Activated T-cell treated with anti-CD3 and anti-CD28 coated beads for 48 hours (primary cell): ENCODE measurements at places on chromosomes 5 and 9.

DNA sequence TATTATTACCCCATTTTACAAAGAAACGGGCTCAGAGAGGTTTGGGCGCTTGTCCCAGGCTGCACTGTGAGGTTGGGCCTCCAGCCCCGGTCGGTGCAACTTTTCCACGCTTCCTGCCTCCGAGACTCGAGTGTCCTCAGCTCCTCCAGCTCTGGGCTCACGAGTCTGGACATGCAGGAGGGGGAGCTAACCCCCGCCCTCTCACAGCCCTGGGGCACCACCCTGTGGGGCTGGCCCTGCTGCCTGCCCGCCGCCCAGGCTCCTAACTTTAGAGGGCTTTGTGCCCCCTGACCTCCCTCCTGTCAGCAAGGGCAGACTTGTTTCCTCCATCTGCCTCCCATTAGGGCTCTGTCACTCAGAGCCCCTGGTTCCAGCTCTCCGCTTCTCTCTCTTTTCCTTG, 4.3 kb upstream of the ASB6 start:
- DNase-seq: no peak

- no peak for DNase-seq
Observed at GRCh38 chr9:108156270-108156998, 666.9 kb upstream of the KLF4 start.

GRCh38 chr9:107816561-107817021, 327.0 kb upstream of the KLF4 start:
- no peak for DNase-seq

GRCh38 chr5:761854-762710, 22.4 kb downstream of the ZDHHC11B start:
- DNase-seq: no peak

GRCh38 chr9:86978922-86979474, 31.7 kb upstream of the GAS1 start:
- DNase-seq: no peak

DNA sequence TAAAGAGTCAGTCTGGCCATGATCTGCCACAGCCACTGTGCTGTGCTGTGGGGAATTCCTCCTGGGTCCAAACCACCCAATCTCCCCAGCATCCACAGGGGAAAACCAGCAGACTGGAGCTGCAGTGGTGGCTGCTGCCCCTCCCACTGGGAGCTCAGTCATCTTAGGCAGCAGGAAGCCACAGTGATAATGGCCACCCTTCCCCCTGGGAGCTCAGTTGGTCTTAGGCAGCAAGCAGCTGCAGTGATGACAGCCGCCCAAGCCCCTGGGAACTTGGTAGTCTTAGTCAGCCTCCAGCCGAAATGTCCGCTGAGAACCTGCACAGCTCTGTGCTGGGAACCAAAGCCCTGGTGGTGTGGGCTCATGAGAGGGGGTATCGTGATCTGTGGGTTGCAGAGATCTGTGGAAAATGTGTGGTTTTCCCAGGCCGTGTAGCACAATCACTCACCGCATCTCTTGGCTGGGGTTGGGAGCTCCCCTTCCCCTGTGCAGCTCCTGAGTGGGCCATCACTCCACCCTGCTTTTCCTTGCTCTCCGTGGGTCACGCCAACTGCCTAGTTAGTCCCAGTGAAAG, 38.4 kb upstream of the SMIM15 start:
- DNase-seq: no peak

GRCh38 chr5:38827525-38827924, 18.3 kb upstream of the OSMR start:
- no peak for DNase-seq

DNA sequence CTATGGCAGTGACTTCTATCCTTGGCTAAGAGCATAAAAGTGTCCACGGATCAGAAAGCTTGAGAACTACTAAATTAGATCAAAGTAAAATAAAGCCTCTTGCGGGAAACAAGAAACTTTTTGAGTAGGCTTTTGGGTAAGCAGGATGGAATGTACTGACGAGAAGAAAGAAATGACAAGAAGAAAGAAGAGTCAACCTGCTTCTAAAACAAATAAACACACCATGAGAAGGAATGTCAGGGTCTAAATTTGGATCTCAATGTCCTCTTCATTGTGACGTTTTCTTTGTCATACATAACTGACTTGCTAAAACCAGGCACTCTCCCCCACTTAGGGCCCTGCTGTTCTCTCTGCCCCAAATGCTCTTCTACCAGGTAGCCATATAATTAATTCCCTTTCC, 290.1 kb upstream of the PTGER4 start:
- no peak for DNase-seq

- DNase-seq: no peak
Observed at GRCh38 chr5:6753851-6754250, 40.6 kb downstream of the TENT4A start.

- DNase-seq: no peak
Observed at GRCh38 chr9:89941875-89942274, 337.1 kb downstream of the GADD45G start.

- no peak for DNase-seq
Observed at GRCh38 chr5:176550275-176550831, 1.2 kb downstream of the CDHR2 start.

DNA sequence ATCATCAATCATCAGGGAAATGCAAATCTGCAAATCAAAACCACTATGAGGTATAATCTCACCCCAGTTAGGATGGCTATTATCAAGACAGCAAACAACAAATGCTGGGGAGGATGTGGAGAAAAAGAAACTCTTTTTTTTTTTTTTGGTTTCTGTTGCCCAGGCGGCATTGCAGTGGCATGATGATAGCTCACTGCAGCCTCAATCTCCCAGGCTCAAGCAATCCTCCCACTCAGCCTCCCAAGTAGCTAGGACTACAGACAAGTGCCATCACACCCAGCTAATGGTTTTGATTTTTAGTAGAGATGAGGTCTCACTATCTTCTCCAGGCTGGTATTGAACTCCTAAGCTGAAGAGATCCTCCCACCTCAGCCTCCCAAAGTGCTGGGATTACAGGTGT, 5.4 kb upstream of the CNTRL start:
- no peak for DNase-seq

DNA sequence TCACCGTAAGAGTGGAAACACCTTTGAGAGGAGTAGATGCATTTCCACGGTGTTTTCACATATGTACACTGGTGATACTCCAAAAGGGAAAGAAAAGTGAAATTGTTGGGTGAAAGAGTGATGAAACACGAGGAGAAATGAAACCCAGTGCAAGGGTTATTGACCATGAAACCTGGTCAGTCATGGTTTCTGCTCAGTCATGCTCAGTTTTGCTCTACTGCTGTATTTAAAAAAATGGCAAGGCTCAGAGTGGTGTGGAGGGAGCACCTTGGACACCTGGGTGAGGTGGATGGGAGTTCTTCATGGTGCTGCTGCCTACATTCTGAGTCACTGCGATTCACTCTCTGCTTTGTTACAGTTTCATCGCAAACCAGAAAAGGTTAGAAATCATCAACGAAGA, 32.3 kb downstream of the NTRK2 start:
- DNase-seq: no peak

DNA sequence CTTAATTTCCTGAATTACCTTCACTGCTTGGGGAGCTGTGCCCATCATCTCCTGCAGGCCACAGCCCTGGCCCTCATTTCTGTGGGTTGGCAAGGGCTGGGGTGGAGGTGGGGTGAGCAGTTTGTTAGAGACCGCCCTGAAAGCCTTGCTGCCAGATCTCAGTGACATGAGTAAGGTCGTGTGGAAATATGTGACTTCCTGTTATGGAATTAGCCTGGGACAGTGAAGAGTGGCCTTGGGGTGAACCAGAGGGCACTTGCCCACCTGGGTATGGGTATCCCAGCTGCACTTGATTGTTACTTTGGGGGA, 2.5 kb upstream of the HNRNPAB start:
- DNase-seq: no peak

DNA sequence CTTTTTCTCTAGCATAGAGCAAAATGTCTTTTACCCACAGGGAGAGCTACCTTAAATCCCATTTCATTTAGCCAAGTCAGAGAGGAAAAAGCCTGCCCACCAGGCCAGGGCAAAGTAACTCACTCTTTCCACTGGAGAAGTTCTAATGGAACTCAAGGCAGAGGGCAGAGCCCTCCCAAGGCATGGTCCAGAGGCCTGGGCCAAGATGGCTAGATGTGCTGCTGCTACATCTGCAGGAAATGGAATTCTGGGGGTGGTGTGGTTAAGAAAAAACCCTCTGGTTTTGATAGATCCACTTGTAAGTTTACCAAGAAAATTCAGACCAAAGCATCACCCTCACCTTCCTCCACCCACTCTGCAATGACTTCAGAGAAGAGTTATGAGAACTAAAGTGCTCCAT, 37.3 kb downstream of the CSF2 start:
- no peak for DNase-seq

DNA sequence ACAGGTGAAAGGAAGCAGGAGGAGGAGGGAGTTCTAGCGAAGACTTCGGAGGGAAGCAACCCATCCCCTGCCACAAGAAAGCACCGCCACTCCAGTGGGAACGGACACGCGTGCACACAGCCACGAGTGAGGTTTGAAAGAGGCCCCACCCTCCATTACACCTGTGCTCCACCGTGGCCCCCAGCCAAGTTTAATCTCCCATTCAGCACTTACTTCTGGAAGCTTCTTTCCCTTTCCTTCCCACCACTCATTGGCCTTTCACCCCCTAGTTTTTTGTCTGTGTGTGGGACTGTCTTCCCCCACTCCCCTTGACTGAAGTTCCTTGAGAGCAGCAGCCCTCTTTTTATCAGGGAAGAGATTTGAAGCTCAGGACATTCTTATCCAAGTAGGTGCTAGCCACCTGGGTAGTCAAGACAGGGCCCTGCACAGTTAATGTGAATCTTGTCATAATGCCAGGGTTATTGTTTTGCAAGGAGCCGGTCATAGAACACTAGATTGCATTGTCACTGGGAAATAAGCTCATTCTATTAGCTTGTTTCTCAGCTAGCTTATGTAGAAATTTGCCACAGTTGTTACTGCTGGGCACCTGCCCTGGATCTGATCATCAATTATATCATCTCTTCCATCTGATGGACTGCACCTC, 256.0 kb downstream of the DOCK8 start:
- no peak for DNase-seq

GRCh38 chr5:138466125-138466899, 1.0 kb downstream of the EGR1 start:
- no peak for DNase-seq

DNA sequence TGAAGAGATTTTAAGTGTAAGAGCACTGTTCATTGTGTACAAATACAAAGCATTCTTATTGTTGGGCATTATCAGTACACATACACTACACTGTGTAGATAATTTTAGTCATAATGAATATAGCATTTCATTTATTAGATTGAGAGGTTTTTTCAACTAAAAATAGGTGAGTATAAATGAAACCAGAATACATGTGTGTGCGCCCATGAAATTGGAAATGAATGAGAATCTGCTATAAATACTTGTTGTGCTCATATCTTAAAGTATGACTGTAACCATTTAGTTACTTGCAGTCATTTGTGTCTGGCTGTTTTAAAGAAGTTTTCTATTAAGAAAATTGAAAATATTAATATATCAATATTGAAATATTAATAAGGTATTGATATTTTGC, 189.0 kb upstream of the MEF2C start:
- no peak for DNase-seq

GRCh38 chr5:125501396-125501795, 755.0 kb upstream of the ZNF608 start:
- DNase-seq: no peak

DNA sequence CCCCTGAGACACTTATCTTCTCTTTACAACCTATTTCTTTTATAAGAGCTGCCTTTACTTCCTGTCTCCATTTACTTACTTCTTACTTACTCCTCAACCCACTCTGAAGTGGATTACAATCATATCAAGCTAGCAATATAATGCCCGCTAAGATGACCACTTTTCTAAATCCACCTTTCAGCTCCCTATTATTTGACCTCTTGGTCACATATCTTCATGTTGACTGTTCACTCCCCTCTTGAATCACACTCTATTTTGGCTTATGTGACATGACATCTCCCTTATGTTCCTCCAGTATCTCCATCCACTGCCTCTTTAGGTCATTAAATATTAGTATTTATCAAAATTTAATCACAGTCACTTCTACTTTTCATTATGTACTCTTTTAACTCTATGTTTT, 255.3 kb upstream of the TRPC7 start:
- DNase-seq: no peak

- no peak for DNase-seq
Observed at GRCh38 chr5:81779125-81779915, 28.4 kb upstream of the SSBP2 start.

- no peak for DNase-seq
Observed at GRCh38 chr5:67576112-67576511, 379.5 kb upstream of the CD180 start.

DNA sequence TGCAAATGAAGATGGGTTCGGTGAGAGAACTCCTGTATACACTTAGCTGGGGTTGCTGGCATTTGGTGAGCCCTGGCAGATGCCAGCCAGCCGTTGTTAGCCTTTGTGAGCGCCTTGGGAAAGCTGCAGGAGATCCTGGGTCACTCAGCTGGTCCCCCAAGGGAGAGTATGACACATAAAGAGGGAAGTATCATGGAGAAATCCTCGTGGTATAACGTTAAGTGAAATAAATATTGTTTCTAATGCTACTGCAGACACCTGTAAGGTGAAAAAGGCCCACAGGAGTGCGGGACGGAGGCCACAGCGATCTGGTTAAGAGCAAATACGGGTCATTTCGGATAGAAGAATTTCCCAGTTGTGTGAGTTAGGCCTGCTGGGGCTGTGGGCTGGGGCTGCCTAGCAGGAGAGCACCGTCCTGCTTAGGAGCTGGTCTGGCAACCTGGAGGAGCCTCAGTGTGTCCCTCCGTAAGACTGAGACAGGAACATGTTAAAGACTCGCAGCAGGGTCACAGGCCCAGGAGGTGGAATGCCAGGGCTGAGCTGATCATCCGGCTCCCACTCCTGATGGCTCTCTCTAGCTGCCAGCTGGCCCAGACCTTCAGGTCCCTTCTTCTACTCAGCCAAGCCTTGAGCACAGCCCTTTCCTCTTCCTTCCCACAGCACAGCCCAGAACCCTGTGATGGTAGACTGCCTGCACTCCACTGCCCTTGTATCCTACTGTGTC, 4.9 kb downstream of the NKX2-5 start:
- no peak for DNase-seq

DNA sequence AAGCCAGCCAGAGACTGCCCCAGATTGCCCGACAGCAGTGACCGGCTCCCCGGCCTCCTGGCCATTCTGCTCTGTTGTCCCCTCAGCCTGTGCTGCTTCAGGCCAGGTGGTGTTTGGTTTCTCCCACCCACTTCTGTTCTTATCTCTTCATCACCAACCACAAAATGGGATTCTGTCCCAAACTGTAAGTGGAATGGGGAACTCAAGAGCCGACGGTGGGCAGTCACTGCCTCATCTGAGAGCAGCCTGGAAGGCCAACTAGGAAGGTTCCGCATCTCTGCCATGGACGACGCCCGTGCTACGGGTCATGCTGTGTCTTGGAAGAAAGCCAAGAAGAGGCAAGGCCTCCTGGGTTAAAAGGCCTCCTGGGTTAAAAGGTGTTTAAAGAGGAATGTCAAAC, 219.0 kb upstream of the PIK3R1 start:
- DNase-seq: no peak

GRCh38 chr9:98318834-98319478, 63.5 kb upstream of the TBC1D2 start:
- DNase-seq: no peak

- DNase-seq: no peak
Observed at GRCh38 chr5:14399054-14399692, 182.4 kb upstream of the OTULINL start.

GRCh38 chr5:81066102-81066501, 105.9 kb downstream of the RASGRF2 start:
- DNase-seq: no peak
